ENCODE measurements at places on chromosomes 12 and 14.
A peak's percentile ranks its signal among the peaks of the same experiment; 100 is the strongest.

DNA sequence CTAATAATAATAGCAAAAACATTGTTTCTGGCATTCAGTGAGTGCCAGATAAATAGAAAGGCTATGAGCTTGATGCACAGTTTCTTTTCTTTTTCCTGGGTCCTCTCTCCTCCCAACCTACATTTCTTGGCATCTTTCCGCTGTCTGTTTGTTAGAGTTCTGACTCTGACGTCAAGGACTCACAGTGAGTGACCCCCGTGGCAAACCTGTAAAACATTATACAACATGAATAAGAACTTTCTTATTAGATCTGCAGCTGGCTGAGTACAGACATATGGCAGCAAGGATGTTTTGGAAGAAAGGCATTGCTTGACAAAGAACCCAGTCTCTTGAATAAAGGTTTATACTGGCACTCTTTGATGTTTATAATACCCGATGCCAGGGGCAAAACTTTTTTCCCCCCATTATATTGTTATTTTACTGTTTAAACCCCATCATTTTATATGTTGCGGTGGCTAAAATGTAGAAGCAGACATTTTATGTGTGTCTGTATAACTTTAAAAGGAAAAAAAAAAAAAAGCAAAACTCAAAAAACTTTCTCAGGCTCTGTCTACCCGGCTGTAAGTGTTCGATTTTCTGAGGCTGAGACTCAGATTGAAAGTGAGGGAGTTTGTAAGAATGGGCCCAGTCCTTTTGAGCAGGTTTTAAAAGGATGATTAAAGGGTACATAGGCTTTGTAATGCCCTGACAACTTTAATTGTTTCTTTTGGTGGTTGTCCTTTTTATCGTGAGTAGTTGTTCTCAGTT lies 159.3 kb downstream of the PDE3A start:
- DNase-seq: no peak

GRCh38 chr12:106672314-106673025 lies 89.7 kb downstream of the RFX4 start:
- DNase-seq: peak; percentile 25

DNA sequence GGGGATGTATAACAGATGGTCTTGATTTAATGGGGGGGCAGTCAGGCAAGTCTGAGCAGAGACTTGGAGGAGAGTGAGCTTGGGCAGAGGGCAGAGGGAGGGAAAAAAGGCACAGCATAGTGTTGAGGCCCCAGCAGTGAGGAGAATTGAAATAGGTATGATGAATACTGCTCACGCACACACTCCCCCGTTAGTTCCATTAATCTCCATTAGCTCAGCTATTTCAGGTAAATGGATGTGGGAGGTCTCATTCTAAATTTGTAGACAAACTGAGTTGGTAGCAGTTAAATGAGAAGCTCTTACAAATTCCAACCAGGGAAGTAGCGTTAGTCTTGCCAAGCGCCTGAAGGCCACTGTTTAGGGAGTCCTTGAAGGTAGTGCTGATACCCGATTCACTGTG lies 66.7 kb upstream of the STON2 start:
- no peak for DNase-seq

DNA sequence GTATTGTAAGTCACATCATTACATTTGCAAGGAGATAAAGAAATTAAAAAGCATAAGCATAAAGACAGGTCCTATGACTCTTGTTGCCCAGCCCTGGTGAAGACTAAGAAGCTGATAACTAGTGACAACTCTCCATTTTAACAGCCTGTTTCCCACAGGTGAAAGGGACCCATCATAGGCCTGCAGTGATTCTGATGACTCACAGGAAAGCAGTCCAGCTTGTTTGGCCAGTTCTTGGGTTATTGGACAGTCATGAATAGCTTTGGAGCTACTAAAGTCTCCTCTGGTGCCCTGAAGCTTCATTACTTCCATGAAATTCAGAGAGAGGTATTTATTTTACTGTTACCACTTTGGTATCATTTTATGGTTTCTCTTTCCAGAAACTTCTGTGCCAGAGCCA lies 55.5 kb upstream of the DYRK2 start:
- no peak for DNase-seq

GRCh38 chr12:132588821-132589669 lies 21.3 kb downstream of the LRCOL1 start:
- DNase-seq: no peak

DNA sequence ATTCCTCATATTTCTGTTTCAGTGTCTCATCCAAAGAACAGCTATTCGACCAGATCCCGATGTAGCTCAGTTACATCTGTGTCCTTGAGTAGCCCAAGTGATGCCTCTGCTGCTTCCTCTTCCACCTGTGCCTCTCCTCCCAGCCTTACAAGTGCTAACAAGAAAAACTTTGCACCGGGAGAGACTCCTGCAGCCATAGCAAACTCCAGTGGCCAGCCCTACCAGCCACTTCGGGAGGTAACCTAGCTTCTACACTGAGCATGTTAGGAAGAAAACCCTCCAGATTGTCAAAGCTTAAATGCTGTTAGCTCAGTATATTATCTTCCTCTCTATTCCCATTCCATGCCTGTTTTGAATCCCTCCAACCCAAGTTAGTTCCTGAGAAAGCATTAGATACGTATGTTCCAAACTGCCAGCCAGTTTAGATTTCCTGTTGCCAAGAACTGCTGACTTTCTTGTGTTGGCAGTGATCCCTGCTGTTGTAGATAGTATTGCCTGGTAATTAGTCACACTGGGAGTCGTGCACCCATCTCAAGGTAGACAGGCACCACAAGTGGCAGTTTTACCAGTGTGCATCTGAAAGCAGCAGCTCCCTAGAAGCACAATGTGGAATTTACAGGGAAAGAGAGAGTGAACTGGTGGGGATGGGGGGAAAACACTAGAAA lies 14.0 kb upstream of the KCNH3 start:
- DNase-seq: no peak

DNA sequence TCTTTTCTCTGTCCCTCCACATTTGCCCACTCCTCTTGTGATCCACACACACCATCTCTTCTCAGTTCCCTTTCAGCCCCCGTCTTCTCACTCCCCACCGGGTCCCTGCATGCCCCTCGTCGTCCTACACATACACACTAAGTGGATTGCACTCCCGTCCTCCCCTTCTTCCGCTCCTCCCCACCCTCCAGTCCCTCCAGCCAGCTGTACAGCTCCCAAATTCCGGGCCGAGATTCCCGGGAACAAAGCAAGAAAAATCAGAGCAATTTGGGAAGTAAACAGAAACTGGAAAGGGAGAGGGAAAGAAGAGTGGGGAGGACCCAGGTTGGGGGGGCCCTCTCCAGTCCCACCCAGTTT lies 282 bp upstream of the IGFBP6 start:
- DNase-seq: no peak

- DNase-seq: peak; percentile 1
Measured at GRCh38 chr12:85747941-85748495, 88.2 kb downstream of the RASSF9 start.

DNA sequence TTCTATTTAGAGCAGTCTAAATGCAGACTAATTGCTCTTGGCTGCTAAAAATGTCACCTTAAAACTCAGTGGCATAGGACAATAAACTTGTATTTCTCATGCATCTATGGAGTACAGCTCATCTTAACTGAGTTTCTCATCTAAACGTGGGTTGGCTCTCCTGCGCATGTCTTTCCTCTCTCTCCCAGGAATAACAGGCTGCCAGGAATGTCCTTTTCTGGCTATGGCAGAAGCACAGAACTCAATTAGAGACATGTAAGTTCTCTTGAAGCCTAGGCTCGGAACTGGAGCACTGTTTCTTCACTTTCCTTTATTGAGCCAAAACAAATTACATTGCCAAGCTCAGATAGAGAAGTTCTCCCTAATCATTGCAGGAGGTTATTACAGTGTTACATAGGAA lies 722.3 kb upstream of the FLRT2 start:
- DNase-seq: no peak

GRCh38 chr12:53290661-53291060 lies 4.7 kb upstream of the PFDN5 start:
- no peak for DNase-seq

- no peak for DNase-seq
Measured at GRCh38 chr12:130591736-130592135, 124.4 kb downstream of the RIMBP2 start.

- DNase-seq: no peak
Measured at GRCh38 chr12:67263471-67263870, 5.7 kb upstream of the CAND1 start.

- DNase-seq: no peak
Measured at GRCh38 chr14:54942913-54943312, 40.3 kb upstream of the GCH1 start.

Measured in NCI-H2227 treated with DMSO at 0.1 percent for 48 hours (cell line).